Retinal pigment epithelial cell (primary cell): ENCODE measurements at places on chromosomes 1 and 21.

GRCh38 chr1:4079815-4080214 is 179.7 kb upstream of the C1orf174 start:
- no peak for DNase-seq

DNA sequence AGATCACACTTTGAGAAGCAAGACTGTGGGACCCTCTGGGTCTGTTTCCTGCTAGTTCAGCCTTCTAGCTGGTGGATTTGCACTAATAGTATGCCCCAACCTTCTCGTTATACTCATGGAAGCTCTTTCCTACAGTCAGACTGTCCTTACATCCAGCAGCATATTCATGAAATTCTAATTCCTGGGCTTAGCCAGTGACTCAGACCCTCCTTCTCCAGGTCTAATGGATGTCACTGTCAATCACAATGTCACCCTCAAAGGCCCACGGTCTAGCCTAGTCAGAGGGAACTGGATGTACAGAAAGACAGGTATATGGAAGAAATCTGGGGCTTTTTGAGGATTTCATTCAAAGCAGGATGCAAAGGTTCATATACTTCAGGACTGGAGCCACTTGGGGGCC is 72.4 kb downstream of the KCNJ15 start:
- no peak for DNase-seq

DNA sequence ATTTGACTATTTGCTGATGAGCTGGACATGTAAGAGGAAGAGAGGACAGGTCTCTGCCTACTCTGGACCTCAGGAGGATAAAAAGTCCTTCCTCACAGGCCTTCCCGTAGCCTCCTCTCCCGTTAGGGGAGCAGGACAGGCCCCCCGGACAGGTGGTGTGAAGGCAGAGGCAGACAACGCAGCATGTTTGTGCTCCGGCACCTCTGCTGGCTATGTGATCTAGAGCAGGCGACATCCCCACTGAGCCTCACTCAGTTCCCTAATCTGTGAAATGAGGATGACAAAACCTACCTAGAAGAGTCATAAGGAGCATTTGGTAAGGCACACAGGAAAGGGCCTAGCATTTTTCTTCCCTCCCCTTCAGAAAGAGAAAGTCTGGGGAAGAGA is 34.8 kb downstream of the KIAA1614 start:
- DNase-seq = no peak

- peak; percentile 81 for DNase-seq
Measured at GRCh38 chr1:199463521-199464127, 563.9 kb upstream of the NR5A2 start.

GRCh38 chr1:21685946-21686678 is 17.0 kb upstream of the RAP1GAP start:
- DNase-seq = no peak

DNA sequence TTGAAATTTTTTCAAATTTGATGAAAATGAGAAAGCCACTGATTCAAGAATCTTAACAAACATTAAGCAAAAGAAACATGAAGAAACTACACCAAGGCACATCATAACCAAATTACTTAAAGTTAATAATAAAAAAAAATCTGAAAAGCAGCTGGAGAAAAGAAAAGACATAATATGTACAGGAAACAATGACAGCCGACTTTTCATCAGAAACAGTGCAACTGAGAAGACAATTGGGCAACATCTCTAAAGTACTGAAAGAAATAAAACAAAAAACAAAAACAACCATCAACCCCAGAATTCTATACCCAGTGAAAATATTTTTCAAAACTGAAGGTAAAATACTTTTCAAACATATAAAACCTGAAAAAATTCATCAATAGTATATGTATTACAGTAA is 73.8 kb upstream of the DMRTA2 start:
- no peak for DNase-seq

DNA sequence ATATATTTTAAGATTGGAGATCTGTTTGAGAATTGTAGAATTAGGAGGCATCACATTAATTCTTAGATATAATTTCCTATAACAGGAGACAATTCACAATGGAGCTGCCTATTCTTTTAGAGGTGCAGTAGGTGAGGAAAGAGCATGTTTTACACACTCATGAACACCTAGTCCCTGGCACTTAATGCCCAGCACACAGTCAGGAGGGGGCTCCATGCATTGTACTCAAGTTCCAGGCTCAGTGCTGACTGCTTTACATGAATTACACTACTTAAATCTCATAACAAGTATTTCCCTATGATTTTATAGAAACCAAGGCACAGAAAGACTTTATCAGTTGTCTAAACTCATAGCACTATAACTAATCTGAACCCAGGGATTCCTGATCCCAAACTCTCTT is 360 bp upstream of the GBP3 start:
- no peak for DNase-seq

GRCh38 chr1:159646687-159647086 is 59.1 kb downstream of the APCS start:
- DNase-seq = no peak

DNA sequence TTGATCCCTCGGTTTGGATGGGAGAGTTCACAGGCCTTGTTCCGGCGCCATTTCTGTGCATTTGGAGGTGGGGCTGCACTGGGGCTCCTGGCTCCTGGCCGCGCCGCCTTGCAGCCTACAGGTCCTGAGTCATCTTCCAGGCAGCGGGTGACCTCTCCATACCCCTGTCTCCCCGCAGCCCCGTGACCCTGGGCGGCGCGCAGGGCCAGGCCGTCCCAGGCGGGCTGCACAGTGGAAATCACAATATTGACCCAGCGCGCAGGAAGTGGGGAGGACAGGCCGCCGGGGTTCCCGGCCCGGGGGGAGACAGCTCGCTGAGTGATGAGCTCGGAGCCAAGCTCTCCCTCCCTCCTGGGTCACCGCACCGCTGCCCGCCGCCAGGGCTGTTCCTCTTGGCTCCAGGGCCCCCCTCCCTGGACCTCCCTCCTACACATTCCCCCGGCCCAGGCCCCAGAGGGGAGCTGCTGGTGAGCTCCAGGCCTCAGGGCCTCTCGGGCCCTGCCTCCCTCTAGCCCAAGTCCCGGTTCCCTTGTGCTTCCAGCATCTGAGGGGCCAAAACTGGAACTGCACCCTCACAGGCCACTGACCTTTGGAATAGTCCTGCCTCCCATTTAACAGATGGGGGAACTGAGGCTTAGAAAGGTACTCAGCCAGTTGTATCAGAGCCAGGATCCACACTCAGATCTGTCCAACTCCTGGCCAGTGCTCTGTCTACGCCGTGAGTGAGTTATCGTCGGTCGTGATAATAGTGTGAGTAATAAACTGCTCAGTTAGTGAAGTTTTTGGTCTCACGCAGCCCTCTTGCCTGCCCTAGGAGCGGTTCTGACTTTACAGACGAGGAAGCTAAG is 142.9 kb upstream of the WNT4 start:
- DNase-seq = no peak

GRCh38 chr1:150813028-150813707 is 5.1 kb upstream of the CTSK start:
- no peak for DNase-seq

GRCh38 chr21:22885614-22886013 is 1887.4 kb downstream of the NCAM2 start:
- no peak for DNase-seq

- no peak for DNase-seq
Measured at GRCh38 chr1:91594383-91595055, 93.9 kb downstream of the CDC7 start.

DNA sequence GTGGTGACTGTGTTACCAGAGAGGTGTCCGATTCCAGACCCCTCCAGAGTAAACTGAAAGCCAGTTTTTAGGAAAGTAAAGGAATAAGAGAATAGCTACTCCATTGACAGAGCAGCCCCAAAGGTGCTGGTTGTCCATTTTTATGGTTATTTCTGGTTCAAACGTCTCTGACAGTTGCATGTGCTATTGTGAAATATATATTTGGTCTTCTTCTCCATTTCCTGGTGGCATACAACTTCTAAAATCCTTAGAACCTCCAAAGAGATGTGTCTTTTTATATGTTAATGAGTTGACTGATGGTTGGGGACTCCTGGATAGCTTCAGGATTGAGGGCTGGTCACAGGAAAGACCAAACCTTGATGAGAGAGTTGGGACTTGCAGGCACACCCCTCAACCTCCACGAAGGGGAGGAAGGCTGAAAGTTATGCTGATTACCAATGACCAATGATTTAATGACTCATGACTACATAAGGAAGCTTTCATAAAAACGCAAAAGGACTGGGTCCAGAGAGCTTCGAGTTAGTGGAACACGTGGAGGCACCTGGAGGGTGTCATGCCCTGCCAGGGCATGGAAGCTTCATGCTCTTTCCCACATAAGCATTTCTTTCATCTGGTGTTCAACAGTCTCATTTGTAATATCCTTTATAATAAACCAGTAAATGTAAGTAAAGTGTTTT is 100.7 kb downstream of the SLC16A1 start:
- DNase-seq = no peak

DNA sequence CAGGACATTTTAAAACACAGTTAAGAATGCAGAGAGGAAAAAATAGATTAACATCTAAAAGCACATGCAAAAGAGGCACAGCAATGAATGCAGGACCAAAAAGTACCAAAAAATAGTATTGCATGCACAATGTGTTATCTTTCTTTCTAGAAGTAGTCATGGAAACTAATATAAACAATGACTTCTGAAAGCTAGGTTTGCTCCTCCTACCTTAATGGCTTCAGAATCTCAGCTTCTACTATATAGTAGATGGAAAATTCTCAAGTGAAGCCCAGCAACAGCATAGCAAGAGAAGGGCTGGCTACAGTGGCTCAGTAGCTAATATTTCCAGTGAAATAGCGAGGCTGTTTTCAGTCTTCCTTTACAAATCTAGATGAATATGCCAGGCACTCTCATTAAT is 125.1 kb downstream of the CRB1 start:
- no peak for DNase-seq

- DNase-seq = peak; percentile 63
Measured at GRCh38 chr21:46622226-46622625, 13.2 kb upstream of the PRMT2 start.

GRCh38 chr1:56435434-56436262 is 143.7 kb downstream of the PLPP3 start:
- DNase-seq = no peak

DNA sequence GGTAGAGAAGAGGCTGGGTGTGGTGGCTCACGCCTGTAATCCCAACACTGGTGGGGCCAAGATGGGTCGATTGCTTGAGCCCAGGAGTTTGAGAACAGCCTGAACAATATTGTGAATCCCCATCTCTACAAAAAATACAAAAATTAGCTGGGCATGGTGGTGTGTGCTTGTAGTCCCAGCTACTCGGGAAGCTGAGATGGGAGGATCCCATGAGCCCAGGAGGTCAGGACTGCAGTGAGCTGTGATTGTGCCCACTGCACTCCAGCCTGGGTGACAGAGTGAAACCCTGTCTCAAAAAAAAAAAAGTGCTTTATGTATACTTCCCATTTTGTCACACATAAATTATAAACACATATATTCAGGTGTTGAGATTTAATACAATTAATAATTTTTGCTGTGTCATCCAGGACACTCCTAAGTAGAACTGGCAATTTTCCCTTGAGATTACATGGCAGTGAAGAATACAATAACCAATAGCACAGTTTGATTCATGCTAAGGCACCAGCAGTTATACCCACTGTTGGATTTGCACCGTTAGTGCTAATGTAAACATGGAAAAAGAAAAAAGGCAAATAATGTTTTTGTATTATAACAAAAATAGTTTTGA is 15.5 kb downstream of the GABPB2 start:
- no peak for DNase-seq

DNA sequence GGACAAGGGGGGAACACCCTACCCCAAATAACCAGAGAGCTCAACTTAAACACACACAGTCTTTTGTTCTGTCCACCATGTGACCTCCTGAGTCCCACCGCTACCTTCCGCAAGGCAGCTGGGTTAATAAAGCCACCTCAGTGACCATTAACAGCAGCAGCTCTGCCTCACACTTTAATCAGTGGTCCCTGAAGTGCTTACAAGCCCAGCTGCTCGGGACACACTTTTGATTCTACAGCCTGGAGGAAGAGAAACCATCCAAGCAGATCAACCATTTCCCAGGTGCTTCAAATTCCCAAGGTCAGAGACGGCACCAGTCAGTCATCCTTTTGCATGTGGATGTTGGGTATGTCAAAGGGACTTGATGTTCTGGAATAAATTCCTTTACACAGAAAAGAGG is 70.1 kb downstream of the KCNJ15 start:
- no peak for DNase-seq

- no peak for DNase-seq
Measured at GRCh38 chr1:198883184-198883583, 244.3 kb downstream of the PTPRC start.

DNA sequence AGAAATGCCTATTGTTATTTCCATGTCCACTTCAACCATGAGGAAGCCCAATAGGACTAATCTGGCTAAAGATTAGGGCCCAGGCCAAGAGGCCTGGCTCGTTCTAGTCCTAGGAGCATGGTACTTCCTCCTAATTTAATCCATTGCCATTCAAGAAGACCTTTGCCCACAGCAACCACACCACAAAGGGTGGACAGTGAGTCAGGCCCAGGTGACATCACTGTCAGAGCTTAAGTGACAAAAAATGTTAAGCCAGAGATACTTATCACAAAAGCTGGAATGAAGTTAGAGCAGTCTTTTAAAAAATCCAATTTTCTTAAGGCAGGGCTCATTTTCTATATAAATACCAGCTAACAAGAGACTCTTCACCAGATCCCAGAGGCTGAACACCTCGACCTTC is at the start of gene SPRR3:
Gene SPRR3 (plus strand): TSS at position 368 of the 400 bp plus-strand sequence. CDS start 1,272 bp downstream, outside the sequence.
- no peak for DNase-seq

DNA sequence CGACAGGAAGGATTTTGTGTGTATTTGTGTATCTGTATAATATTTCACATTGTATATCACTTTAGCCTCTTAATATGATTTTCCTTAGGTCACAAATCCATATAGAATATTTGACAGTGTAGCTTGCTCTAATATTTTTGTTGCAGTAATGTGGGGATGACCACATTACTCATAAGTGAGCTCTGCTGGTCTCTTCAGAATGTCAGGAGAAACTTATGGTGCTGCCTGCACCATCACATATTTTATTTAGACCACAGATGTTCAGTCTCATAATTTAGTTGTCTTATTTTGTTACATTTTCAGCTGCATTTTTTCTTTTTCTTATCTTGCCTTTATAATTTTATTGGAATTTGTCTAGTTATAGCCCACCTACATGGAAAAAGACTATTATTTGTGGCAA is 205.3 kb downstream of the PBX1 start:
- no peak for DNase-seq

DNA sequence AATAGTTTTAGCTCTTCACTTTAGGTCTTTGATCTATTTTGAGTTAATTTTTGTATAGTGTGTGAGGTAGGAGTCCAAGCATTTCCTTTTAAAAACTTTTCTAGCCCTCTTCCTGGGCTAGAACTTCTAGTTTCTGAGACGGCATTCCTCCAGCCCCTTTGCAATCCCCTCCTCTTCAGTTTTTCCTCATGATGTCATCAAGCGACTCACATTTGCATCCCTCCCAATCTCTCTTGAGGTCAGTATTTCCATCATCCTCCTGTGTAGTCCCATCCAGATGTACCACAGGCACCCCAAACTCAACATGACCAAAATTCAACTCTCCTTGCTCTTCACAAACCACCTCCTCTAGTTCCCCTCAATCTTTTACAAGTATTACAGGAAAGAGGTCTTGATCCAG is 10.7 kb downstream of the HMGN2 start:
- DNase-seq = no peak

DNA sequence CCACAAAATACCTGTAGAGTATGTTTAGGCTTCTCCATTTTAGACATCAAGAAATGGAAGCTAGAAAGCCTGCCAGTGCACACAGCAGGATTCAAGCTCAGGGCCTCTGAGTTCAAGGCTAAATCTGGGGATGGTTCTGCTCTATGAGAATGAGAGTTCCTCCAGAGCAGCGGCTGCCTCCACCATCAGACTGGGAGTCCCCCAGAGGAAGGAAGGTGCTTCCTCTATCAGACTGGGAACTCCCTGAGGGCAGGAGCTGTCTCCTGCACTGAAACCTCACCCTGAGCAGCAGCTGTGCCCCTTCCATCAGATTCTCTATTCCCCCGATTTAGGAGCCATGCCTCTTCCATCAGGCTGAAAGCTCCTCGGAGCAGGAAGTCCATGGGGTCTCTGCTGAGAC is 20.1 kb downstream of the PLA2G5 start:
- no peak for DNase-seq
